Stimulated activated CD4-positive, alpha-beta T cell treated with anti-CD3 and anti-CD28 coated beads, Interleukin-15, amount 100 ng/mL, for 48 hours (primary cell): ENCODE measurements at places on chromosomes 12 and 14.

GRCh38 chr12:16833376-16834015 is 227.5 kb upstream of the LMO3 start:
- no peak for DNase-seq

DNA sequence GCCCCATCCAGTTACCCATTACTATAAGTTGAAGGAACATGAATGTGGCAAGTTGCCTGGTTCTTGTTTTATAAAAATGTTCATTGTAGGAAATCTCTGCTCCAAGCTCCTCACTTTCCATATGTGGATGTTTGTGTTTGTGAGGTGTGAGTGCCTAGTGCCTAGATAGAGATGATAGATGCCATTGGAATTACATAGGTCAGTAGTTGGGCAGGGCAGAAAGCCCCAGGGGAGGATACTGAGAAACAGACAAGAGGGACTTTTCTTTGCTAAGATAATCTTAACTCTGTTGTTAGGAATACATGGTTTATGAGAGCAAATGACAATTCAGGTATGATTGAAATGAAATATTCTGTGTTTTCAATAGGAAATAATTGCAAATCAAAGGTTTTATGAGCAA is 226.3 kb upstream of the GRIP1 start:
- no peak for DNase-seq

GRCh38 chr12:95343461-95344230 is 126.0 kb downstream of the VEZT start:
- no peak for DNase-seq

DNA sequence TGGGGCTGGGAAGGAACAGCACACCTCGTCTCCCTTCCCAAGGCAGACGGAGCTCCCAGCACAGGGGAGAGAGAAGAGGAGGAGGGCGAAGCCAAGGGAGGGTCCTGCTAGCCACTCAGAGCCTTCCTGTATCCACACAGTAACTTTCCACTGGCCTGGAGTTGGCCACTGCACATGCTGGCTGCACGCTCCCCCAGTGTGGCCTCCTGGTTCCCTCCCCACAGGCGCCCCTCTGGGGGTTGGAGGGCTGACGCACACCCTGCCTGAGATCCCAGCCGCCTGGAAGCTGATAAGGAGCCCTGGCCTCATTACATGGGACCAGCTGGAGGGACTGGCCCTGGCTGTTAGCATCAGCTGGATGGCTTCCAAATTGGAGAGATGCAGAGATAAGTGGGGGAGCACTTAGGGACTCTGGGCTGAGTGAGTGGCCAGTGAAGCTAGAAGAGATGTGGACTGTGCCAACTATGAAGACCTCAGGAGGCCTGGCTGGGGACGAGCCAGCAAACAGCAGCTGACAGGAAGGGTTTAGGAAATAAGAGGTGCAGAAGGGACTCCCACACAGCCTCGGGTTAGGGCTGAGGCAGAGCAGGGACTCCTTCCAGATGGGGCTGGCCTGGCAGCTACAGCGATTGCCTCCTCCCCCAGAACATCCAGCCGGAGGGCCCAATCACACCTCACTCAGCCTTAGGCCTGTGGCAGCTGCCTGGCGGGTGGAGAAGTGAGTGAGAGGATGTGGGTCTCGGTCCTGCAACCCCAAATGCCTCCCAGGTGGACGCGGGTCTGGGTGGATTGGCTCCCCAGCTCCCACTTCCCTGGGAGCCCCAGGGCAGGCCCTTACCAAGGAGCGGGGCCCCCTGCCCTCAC is 26.3 kb upstream of the BCDIN3D start:
- no peak for DNase-seq

GRCh38 chr12:57632073-57632957 is 686 bp downstream of the B4GALNT1 start:
- DNase-seq, result no peak

DNA sequence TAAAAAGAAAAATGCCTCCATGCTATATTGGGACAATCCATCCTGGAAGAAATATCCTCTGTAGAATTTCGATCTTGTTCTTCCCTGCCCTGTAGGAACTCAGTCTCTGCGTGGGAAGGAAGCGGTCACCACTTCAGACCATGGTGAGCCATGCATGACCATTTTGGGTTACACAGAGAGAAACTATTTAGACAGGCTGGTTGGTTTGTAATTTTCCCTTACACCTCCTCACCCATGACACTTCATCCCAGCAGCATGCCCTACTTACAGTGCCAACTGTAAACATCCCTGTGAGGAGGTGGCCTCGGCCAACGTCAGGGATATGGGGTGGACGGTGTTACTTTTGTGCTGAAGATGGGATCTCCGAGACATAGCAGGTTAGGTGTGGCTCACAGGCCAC is 121.4 kb downstream of the SMOC1 start:
- no peak for DNase-seq

DNA sequence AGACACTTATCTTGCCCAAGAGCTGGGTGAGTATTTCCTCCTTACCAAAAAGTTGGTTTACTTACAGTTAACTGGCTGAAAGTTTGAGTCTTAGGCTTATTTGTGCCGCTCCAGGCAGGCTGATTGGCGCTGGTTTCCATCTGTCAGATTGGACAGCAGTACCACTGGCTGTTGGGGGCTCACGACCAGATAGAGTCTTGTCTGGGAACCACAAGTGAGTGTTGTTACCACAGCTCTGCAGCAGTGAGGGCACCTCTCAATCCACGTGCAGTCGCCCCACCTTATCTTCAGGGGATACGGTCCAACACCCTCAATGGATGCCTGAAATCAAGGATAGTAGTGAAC is 58.9 kb downstream of the DDX51 start:
- no peak for DNase-seq

DNA sequence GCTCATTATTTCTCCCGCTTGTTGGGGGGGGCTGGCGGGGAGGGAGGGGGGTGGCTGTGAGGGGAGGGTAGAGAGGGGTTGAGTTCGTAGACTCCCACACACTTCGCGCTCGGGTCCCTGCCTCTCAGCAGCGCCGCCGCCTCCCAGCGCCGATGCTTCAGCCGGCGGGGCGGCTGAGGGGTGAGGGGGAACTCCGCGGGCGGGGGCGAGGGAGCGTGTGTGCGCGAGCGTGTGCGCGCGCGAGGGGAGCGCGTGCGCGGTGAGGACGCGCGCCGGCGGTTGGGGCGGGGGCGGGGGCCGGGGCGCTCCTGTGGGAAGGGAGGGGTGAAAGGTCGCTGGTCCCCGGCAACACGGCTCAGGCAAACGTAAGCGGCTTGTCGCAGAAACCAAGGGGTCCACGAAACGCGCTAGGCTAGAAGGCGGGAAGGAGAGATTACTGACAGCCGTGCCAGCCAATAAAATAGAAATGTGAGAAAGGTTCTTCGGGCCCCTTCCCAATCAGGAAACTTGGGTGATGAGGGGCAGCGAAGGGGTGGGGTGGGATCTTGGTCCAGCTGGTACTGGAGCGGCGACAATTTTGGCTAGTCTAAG is 343 bp upstream of the NOVA1 start:
- DNase-seq, result no peak

GRCh38 chr14:90767899-90768298 is 48.3 kb downstream of the TTC7B start:
- no peak for DNase-seq

GRCh38 chr12:11824069-11824468 is 174.6 kb downstream of the ETV6 start:
- DNase-seq, result no peak

- DNase-seq, result no peak
Measured at GRCh38 chr12:55847033-55847432, 4.3 kb upstream of the MMP19 start.

GRCh38 chr14:102071283-102071998 is 15.4 kb downstream of the HSP90AA1 start:
- no peak for DNase-seq

GRCh38 chr14:60945984-60946383 is 34.9 kb downstream of the TRMT5 start:
- DNase-seq, result no peak

GRCh38 chr12:14701809-14702568 is 5.6 kb upstream of the GUCY2C start:
- no peak for DNase-seq

DNA sequence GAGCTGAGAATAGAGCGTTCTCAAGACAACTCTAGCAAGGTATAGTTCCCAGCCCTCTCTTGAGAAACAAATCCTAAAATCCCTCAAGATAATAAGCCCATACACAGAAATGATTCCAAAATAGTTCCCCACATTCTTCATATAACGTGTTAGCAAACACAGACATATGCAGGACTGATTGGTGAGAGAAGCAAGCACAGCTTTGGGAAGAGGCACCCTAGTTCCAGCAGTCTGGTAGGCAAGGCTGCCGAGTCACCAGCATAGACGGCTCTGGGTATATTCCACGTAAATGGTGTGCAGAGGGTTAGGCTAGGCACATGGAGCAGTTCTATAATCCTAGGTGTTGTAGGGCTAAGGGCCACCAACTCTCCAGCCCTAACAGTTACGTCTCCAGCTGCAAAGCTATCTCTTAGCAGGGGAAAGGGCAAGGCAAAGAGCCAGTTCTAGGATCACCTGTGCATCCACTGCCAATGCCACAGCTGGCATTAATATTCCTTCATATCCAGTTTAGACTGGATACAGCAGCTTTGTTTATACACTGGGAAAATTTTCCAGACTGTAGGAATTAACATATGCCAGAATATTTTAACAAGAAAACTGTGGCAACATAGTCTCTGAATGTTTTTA is 52.9 kb downstream of the SH2B3 start:
- DNase-seq, result no peak

- DNase-seq, result no peak
Measured at GRCh38 chr14:34460841-34461240, 1.2 kb downstream of the SPTSSA start.

DNA sequence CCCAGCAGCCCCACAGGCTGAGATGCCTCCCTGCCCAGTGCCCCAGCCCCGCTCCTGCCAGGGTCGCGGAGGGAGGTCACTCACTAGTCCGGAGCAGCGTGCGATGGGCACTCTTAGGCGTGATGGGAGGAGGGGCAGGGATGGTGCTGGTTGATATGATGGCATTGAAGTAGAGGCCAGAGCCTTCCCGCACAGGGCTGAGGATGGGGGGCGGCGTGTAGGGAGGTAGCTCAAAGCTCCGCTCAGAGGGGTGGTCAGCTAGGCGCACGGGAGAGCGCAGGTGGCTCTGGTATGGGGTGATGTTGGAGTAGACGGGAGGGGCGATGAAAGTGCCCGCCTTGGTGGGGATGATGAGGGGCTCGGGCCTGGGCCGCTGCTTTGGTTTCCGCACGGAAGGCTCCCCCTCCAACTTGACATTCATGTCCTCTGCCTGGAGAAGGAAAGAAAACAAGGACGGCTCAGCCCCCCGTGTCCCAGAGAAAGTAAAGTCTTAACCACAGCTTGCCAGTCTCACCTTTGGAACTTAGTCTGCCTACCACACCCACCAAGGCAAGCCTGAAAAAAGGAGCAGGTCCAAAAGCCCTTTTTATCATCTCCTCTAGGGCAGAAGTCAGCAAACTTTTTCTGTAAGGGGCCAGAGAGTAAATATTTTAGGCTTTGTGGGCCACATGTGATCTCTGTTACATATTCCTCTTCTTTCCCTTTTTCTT is 15.5 kb upstream of the PNMA1 start:
- DNase-seq, result no peak

DNA sequence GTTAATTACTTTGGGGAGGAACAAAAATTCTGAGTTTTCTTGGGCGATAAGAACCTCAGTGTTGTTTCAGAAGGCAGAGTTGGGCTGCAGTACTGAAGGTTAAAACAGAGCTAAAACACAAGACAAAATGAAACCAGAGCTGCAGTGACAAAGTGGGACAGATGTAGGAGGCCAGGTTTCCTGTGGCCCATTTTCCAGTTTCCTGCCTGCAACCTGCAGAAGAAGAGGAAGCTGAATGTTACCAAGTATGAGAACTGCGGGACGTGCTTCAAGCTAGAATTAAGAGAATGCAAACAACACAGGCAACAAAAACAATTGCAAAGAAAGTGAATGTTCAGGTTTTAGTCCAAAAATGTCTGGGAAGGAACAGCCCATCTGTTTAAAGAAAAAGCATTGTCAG is 17.8 kb downstream of the ELK3 start:
- no peak for DNase-seq

DNA sequence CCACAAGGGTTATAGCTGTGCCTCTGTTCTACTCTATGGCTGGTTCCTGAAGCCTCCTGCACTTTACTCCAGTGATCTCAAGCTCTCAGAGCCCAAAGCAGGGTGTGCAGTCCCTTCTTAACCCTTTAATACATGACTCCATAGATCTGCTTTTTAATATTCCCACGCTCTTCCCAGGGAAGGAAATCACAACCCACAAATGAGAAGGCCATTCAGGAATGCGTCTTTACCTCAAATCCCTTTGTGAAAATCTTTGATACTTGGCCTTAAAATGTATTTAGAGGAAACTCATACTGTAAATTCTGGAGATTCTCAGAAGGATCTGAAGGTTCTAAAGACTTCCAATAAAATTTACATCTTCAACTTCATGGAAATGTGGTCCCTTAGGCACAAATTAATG is 17.0 kb downstream of the NID2 start:
- no peak for DNase-seq

GRCh38 chr14:101480022-101480746 is 81.1 kb upstream of the DIO3 start:
- DNase-seq, result no peak

- DNase-seq, result no peak
Measured at GRCh38 chr12:26701604-26702215, 131.3 kb downstream of the ITPR2 start.

DNA sequence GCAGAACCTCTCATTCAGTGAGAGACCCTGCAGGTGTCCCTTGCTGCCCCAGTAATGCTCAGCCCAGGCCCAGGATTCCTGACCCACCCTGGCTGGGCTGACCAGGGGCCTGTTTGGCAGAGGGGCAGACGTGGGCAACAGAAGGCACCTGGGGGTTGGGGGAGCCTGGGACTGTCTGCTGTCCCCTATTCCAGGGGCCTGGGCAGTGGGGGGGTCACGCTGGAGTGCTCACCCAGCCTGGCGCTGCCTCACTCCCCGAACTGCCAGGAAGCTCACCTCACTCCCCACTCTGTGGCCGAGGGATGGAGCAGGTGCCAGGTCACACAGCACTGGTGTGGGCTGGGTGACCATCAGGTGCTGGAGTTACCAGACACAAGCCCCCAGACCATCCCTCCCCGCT is 22.6 kb upstream of the NUDT14 start:
- DNase-seq, result no peak

- DNase-seq, result no peak
Measured at GRCh38 chr12:74897425-74898211, 312.0 kb downstream of the KCNC2 start.

DNA sequence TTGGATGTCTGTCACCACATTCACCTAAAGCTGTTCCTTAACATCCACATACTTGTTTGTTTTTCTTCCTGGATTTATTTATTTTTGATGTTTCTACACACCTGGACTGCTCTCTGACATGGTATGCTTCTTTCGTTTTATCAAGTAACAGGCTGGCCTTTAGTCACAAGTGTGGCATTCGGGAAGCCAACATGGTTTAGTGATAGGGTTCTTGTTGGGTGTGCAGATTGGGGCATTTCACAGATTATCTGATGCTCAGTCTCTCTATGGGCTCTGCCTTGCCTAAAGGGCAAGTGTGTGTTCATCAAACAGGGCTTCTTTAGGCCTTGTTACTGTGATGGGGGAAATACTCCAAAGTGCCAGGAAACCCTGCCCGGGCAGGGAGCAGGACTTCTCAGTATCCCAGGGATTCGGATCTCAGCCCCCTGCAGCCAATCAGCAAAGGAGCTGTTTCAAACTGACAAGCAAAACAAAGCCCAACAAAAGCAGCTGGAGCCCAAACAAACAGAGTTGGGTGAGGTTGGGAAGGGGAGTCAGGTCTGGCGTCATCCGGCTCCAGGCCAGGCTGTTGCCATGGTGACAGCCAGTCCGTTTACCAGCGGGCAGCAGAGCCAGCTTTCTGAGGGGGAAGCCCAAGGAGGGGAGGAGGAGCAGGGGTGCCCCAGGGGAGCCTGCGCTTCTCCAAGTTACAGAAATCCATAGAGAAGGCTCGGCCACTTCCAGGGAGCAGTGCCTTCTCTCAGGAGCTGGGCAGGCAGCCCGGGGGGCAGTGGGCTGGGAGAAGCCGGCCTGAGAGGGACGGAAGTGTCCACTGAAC is 31.9 kb downstream of the FOS start:
- no peak for DNase-seq
